Activated gamma-delta T cell treated with Interleukin-2 at 50 U/mL for 16 hours (primary cell): ENCODE measurements at places on chromosomes 3 and 15.

- DNase-seq, result no peak
These were observed 32.2 kb upstream of the FAH start for GRCh38 chr15:80120636-80121035.

DNA sequence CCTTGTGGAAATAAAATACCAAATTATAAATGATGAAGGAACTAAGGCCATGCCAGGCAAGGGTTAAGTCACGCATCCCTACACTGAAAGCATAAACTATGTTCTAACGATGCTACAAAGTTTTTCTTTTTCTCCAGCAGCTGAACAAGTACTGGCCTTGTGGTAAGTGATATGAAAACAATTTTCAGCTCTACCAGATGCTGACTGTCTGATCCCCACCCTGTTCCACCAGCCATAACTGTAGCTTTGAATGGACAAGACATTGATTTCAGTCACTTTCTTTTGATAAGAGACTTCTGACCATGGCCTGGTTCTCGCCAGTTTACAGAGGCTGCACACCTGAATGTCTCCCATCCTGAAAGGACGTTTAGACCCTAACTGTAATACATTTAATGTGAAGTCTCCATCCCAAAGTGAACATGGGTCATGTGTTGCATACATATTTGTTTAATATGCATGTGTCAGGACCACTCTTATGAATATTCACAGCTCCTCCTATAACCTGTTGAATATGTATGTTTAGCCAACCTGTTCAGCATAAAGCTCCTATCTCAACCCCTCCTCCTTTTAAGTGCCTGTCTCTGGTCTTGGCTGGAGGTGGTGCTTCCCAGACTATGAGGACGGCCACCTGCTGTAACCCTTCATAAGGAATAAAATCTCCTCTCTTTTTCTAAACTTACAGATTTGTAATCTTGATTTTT is 33.4 kb downstream of the MASP1 start:
- no peak for DNase-seq

GRCh38 chr3:31707286-31707685 is 174.6 kb downstream of the STT3B start:
- no peak for DNase-seq

DNA sequence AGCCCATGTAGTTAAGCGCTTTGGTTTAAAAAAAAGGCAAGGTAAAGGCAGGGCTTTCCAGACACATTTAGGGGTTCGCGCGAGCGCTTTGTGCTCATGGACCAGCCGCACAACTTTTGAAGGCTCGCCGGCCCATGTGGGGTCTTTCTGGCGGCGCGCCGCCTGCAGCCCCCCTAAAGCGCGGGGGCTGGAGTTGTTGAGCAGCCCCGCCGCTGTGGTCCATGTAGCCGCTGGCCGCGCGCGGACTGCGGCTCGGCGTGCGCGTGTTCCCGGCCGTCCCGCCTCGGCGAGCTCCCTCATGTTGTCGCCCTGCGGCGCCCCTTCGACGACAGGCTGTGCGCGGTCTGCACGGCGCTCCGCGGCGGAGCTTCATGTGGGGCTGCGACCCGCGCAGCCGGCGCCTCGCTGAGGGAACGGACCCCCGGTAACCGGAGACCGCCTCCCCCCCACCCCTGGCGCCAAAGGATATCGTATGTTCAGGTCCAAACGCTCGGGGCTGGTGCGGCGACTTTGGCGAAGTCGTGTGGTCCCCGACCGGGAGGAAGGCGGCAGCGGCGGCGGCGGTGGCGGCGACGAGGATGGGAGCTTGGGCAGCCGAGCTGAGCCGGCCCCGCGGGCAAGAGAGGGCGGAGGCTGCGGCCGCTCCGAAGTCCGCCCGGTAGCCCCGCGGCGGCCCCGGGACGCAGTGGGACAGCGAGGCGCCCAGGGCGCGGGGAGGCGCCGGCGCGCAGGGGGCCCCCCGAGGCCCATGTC is 927 bp downstream of the SMAD6 start:
- no peak for DNase-seq

DNA sequence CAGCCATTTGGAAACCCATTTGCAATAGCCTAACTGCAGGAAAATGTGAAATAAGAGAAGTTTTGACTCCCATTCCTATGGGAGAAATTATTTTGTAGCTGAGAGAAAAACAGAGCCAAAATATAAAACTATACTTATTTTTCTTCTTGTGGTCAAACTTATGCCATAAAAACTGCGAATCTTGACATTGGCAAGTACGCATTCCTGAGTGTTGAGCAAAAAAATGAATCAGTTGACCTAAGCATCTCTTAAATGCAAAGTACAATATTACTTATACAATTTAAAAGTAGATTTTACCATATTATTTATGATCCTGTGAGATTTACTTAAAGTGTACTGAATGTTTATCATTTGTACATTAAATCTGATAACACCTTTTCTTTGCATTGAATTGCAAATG is 50.1 kb upstream of the CMC1 start:
- DNase-seq, result no peak

GRCh38 chr3:74263031-74263430 is 351.4 kb downstream of the CNTN3 start:
- no peak for DNase-seq

DNA sequence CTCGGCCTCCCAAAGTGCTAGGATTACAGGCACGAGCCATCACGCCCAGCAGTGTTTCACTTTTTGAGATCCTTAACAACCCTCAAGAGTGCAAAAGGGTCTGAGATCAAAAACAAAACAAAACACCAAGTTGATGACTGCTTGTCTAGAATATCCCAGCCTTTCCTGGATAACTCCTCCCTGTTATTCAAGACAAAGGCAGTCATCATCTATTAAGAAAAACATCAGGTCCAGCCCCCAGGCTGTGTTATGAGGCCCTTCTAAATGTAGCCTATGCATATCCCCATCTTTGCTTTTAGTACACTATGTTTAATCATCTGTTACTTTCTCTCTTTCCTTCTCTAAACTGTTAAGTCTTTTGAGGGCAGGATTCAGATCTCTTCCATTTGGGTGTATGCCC is 150.1 kb upstream of the FHIT start:
- no peak for DNase-seq

- no peak for DNase-seq
These were observed 39.7 kb downstream of the NPTN start for GRCh38 chr15:73593304-73594074.

DNA sequence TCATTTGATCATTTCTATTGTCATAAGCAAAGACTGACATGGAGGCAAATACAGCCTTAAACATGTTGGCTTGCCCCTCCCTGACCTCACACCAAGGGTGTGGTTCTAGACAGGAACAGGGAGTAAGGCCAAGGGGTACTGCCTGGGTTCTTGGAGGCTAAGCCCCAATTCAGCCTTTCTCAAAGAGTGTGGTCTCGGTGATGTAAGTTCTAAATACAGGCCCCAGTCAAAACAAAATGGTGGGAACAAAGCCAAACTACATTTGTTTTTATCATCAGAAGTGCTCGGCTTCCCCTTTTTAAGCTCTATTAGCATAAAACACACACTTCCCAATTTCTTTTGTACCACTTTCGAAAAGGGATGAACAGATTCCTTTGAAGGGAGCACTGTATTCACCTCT is 129.5 kb downstream of the ATP8B4 start:
- DNase-seq, result no peak

DNA sequence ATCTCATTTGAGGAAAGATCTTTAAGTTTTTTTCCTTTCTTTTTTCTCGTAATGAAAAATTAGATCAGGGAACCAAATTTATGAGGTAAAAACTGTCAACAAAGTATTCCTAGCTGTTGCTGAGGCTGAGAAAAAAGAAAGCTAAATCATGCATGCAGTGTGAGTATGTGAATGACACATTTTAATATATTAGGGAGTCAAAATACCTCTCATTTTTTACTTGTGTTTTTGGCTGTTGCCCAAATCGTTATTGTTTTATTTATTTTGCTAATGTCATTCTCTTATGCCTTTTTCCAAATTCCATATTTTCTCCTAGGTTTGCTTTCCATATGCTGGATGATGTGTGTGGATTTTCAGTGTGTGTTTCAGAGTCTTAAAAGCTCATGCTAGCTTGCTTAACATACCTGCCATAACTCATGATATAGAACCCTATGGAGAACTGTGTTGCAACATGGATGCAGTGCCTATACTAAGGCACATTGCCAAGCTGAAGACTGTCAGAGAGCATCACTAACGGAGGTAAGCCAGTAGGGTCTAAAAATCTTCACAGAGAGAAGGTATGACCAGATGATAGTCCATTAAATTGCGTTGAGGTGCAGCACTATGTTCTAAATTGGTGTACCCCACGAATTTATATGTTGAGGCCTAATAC is 629.5 kb upstream of the KCNMB2 start:
- no peak for DNase-seq

GRCh38 chr3:182921665-182922355 is 58.5 kb downstream of the DCUN1D1 start:
- DNase-seq, result no peak

DNA sequence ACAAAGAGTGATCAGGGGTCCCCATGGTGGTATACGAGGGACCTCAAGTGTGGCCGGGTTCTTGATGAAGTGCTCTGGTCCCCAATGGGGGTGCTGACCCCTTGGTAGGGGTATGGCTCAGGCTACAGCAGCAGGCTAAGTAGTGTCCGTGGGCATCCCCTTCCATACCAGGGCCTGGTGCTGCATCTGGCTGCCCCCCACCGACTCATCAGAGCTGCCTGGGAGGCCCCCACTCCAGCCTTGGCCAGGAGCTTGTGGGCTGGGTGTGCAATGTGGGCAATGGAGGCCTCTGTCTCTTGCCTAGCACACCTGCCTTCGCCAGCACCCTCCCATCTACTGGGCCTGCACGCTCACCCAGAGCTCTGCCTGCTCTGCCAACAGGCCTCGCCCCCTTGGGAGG is 59.0 kb upstream of the SEC13 start:
- DNase-seq, result no peak

GRCh38 chr3:14368885-14369284 is 33.5 kb upstream of the SLC6A6 start:
- no peak for DNase-seq

DNA sequence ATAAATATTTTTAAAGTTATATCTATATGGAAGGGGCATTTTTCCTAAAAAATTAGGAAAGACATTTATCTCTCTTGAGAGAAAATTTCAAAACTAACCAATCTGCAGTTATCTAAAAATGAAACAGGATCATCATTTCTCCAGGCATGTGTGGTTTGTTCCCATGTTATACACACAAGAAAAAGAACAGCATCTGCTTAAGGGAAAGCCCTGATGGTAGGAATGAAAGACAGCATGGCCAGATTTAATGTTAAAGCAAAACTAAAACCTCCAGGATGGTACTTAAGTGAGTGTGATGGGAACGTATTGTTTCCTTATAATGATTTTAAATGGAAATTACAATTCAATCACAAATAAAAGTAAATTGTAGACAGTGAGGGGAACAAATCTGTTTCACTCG is 46.2 kb upstream of the GYG1 start:
- DNase-seq, result no peak

- no peak for DNase-seq
These were observed 10.7 kb upstream of the TASOR start for GRCh38 chr3:56693750-56694149.

DNA sequence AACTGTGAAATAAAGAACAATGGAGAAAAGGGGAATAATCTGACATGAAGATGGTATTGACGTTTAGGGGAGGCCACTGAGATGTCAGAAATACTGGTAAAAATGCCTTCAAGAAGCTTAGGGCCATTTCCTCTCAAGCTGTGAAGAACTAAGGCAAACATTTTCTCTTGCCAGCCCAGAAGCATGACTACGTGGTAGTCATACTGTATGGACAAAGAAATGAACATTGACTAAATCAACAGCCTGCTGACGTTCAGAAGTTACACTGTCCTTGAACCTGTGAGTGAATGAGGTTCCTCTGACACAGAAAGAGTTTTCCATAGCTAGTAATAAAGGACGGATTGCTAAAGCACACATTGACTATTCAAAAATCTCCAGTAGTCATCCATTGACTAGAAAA is 121.0 kb downstream of the P3H2 start:
- DNase-seq, result no peak

DNA sequence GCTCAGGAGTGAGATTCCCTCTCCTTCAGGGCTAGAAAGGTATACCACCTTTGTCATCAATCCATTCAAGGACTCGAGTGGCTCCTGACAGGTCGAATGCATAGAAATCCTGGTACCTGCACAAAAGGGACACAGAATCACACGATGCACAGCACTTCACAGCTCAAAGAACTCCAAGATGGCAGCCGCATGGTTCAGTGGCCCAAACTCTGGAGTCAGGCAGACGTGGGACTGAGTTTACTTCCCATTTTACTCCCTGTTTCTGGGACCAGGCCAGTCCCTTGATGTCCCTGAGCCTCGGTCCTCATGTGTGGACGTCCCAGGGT is 536 bp downstream of the WDR73 start:
- DNase-seq, result no peak

DNA sequence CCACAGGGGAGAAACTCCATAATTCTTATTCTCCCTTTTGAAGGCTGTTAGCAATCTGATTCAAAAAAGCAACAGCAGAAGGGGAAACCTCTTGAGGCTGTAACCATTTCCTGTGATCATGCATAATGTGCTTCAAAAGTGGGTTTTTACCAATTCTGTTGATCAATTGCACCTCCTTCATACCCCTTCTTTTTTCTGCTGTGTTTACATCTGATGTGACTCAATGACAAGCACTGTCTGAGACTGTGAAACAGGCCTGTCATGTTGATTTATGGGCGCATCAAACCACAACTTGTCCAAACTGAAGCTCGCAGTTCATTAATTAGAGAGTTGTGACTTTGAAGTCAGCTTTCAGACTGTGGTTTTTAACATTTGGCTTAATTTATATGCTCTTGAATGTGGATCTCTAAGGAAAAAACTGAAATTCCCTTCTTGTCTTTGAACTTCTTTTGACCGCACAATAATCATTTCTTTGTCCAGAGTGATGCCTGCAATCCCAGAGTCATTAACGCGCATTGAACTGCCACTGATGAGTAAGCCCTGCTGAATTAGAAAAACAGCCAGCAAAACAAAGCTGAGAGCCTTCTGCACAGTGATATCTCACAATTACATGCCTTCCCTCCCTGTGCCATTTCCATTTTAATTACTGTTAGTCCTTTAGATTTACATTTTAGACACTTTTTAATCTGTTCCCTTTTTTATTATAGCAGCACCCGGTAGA is 532.8 kb downstream of the FOXP1 start:
- DNase-seq, result no peak

DNA sequence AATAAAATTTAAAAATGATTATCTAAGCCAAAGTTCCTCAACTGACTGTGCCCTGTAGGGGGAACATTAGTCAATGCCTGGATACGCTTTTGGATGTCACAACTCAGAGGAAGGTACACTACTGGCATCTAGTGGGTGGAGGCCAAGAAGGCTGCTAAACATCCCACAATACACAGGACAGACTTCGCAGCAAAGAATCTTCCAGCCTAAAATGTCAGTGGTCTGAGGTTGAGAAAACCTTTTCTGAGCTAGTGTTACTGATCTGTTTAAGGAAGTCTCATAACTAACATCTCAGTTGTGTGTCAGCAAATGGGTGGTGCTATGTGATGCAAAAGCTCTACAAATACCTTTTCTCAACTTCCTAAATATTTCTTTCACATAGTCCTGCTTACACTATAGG is 20.9 kb upstream of the LDHAL6B start:
- DNase-seq, result no peak

DNA sequence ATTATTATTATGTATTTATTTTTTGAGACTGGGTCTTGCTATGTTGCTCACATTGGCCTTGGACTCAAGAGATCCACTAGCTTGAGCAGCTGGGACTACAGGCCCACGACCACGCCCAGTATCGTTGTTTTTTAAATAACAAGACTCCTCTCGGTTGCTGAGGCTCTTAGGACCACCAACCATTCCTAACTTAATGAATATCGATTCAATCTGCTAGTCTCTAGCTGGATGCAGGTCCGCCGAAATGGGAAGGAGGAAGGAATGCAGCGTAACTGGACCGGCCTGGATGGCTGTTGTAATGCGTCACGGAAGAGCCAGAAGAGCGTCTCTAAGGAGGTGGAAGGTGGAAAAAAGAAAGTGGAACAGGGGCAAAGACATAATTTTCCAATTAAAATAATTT is 1.7 kb downstream of the ANXA2 start:
- no peak for DNase-seq
